Breast epithelium (tissue), 4 donors: ENCODE measurements at places on chromosomes 4 and X.

GRCh38 chr4:116389139-116389538, 696.2 kb downstream of the TRAM1L1 start:
- H3K27me3 ChIP-seq: no peaks in the 10 kb centered on the region
- no peak overlapping the region for H3K27ac ChIP-seq
- H3K4me3 ChIP-seq: no peak overlapping the region
- no peak for DNase-seq
- H3K36me3 ChIP-seq: no peaks in the 10 kb centered on the region
- no peaks in the 10 kb centered on the region for H3K4me1 ChIP-seq

- no peak for DNase-seq
- no peaks in the 10 kb centered on the region for H3K27me3 ChIP-seq
- H3K4me3 ChIP-seq: no peak overlapping the region
- H3K27ac ChIP-seq: no peak overlapping the region
- no peaks in the 10 kb centered on the region for H3K4me1 ChIP-seq
Measured at GRCh38 chr4:106679063-106679462, 310.5 kb upstream of the GIMD1 start.

GRCh38 chrX:40081679-40082068, 16.1 kb downstream of the BCOR start:
- H3K4me1 ChIP-seq: no peaks in the 10 kb centered on the region
- H3K36me3 ChIP-seq: no peaks in the 10 kb centered on the region
- peaks cover 69% of the 10 kb centered on the region for H3K27me3 ChIP-seq
- H3K27ac ChIP-seq: no peak overlapping the region
- H3K4me3 ChIP-seq: no peak overlapping the region

DNA sequence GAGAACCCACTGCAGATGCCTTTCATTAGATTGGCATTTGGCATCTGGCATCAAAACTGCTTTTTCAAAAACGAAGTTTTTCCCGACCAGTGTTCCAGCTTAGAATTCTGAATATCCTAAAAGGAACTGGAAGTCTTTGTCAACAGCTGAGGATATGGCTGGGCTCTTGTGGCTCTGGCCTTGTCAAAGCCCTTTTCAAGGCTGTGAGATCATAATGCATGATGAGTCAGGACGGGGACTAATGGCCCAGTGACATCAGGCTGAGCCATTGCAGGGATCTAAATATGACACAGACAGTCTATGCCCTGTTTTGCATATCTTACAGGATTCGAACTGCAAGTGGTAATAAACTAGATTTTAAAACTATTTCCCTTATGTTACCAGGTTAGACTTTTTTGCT, 306.4 kb downstream of the PTTG2 start:
- no peak overlapping the region for H3K4me3 ChIP-seq
- no peaks in the 10 kb centered on the region for H3K36me3 ChIP-seq
- H3K27me3 ChIP-seq: no peaks in the 10 kb centered on the region

GRCh38 chr4:37188100-37188499, 56.4 kb upstream of the NWD2 start:
- no peak overlapping the region for H3K4me3 ChIP-seq
- no peaks in the 10 kb centered on the region for H3K4me1 ChIP-seq
- DNase-seq: no peak
- H3K36me3 ChIP-seq: no peaks in the 10 kb centered on the region
- no peak overlapping the region for H3K27ac ChIP-seq

DNA sequence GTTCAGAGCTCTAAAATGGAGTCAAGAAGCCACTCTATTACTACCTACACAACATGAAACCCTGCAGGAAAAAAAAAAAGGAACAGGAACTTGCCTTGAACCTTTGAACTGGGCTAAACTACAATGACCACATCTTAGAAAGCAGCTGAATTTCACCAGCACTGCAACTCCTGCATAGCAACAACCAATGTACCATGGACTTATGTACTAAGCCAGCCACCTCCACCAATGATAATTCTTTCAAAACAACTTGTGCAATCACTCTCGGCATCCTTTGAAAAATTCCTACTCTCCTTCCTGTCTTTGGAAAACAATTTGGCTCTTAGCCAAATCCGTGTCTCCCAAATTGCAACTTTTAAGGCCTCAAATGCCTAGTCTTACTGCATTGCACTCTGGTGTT, 26.8 kb upstream of the FMR1 start:
- no peaks in the 10 kb centered on the region for H3K36me3 ChIP-seq
- no peak for DNase-seq
- H3K4me1 ChIP-seq: no peaks in the 10 kb centered on the region
- H3K27me3 ChIP-seq: no peaks in the 10 kb centered on the region

DNA sequence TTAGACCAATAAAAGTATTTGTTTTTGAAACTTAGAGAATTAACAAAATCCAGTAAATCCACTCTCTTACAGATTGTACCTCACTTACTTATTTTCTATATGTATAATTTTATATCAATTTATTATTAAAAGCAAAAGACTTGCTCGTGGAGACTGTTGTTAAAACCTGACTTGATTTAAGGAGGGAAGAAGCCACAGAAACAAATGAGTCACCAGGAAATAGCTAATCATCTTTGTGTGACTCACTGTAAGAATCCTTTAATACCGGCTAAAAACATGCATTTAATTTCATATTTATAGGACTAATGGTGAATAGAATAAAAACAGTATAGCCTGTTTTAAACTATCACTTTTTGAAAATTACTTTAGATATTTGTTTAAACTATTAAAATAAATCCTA, 29.9 kb upstream of the UBE2NL start:
- peaks cover 8% of the 10 kb centered on the region for H3K27me3 ChIP-seq
- no peak for DNase-seq
- H3K27ac ChIP-seq: no peak overlapping the region
- H3K36me3 ChIP-seq: no peaks in the 10 kb centered on the region

DNA sequence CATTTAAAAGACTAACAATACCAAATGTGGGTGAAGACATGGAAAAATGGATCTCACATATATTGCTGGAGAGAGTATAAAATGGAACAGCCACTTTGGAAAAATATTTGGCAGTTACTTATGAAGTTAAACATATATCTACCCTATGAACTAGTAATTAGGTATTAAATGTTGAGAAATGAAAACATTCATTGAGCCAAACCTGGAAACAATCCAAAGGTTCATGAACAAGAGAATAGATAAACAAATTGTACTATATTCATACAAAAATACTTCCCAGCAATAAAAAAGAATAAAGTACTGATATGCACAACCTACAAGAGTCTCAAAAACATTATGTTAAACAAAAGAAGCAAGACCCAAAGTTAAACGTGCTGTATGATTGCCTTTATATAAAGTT, 4.0 kb upstream of the EGF start:
- no peak overlapping the region for H3K4me3 ChIP-seq
- H3K27ac ChIP-seq: no peak overlapping the region
- no peak for DNase-seq
- H3K27me3 ChIP-seq: no peaks in the 10 kb centered on the region
- H3K36me3 ChIP-seq: no peaks in the 10 kb centered on the region

DNA sequence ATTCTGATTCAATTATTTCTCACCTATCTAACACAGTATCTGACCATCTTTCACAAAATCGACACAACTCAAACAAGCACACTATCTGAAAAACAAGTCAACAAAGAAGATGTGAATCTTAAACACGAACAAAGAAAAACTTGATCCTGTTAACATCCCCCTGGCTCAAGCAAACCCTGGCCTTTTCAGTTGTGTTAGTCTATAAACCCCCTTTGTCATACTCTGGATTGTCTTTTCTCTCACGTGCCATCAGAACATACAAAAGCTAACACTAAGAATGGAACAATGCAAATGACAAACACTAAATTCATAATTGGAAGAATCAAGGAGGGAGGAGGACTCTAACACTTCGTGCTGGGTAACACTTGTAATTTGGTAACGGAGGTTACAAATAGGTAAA, 168.7 kb downstream of the GASK1B start:
- DNase-seq: no peak
- no peaks in the 10 kb centered on the region for H3K4me1 ChIP-seq
- H3K27me3 ChIP-seq: no peaks in the 10 kb centered on the region
- H3K36me3 ChIP-seq: no peaks in the 10 kb centered on the region
- no peak overlapping the region for H3K4me3 ChIP-seq

- H3K36me3 ChIP-seq: no peaks in the 10 kb centered on the region
- no peak overlapping the region for H3K27ac ChIP-seq
- no peak for DNase-seq
- H3K4me1 ChIP-seq: no peaks in the 10 kb centered on the region
Measured at GRCh38 chr4:742742-743311, 37.2 kb downstream of the PCGF3 start.

- no peak for DNase-seq
- no peaks in the 10 kb centered on the region for H3K27me3 ChIP-seq
- no peak overlapping the region for H3K4me3 ChIP-seq
- peak overlapping the region; percentile 41 for H3K27ac ChIP-seq
- no peaks in the 10 kb centered on the region for H3K4me1 ChIP-seq
Measured at GRCh38 chr4:137310593-137311490, 221.5 kb downstream of the PCDH18 start.

DNA sequence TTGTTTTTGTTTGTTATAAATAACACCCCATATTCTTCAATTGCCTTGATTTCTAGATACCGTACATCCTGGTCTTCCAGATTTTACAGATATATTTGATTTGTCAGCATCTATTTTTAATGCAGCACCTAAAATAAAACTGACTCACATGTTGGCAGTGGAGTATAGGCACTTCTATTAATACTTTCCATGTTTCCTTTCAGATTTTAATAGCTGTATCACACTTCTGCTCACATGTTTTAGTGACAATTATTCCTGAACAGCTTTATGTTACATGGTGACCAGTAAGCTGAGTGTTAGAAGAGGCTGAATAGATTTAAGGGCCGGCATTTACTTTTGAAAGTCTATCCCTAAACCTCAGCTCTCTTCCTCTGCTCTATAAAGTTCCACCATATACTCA, 46.1 kb downstream of the C4orf46 start:
- no peaks in the 10 kb centered on the region for H3K27me3 ChIP-seq
- H3K4me3 ChIP-seq: no peak overlapping the region
- H3K4me1 ChIP-seq: no peaks in the 10 kb centered on the region
- H3K36me3 ChIP-seq: no peaks in the 10 kb centered on the region

- H3K36me3 ChIP-seq: no peaks in the 10 kb centered on the region
- no peaks in the 10 kb centered on the region for H3K4me1 ChIP-seq
- no peaks in the 10 kb centered on the region for H3K27me3 ChIP-seq
- no peak for DNase-seq
Measured at GRCh38 chr4:175253184-175253902, 335.2 kb downstream of the ADAM29 start.

DNA sequence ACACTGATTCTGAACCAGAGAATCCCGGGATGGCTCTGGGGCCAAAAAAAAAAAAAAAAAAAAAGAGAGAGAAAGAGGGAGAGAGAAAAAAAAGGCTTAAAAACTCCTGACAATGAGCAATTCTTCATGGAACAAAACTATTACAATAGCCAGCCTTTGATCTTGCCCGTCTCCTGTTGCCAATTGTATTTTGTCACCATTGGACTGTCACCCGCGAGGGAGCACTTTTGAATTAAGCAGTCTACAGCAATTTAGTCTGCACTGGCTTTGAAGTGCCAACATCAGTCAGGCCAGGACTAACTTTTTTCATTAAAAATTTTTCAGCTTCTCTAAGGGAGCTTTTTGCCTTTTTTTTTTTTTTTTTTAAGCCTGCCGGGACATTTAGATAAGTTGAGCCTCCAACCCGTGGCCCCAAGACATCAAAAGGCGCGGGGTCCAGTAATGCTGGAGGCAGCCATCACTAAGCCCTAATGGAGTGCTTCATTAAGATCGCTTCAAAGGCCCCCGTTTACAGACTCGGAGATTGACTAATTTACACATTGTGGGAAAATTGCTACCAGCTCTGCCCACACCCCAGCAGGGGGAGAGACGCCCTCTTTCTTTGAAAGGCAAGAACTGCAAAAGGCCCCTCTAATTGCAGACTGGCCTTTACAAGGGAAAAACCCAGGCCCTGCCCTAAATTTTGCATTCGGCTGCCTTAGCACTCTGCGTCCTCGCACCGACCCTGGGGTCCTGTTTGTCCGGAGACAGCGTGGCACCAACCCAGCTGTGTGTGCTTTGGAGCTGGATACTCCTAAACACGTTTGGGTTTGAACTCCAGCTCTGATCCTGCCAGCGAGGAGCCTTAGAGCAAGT, 98.1 kb upstream of the MSX1 start:
- no peak for DNase-seq
- no peaks in the 10 kb centered on the region for H3K4me1 ChIP-seq
- no peaks in the 10 kb centered on the region for H3K36me3 ChIP-seq
- H3K4me3 ChIP-seq: no peak overlapping the region
- no peak overlapping the region for H3K27ac ChIP-seq
- H3K27me3 ChIP-seq: no peaks in the 10 kb centered on the region

- peaks cover 3% of the 10 kb centered on the region for H3K4me1 ChIP-seq
- no peaks in the 10 kb centered on the region for H3K27me3 ChIP-seq
- H3K4me3 ChIP-seq: no peak overlapping the region
- no peak for DNase-seq
- H3K36me3 ChIP-seq: no peaks in the 10 kb centered on the region
Measured at GRCh38 chr4:140240237-140240636, 86.3 kb upstream of the MAML3 start.

DNA sequence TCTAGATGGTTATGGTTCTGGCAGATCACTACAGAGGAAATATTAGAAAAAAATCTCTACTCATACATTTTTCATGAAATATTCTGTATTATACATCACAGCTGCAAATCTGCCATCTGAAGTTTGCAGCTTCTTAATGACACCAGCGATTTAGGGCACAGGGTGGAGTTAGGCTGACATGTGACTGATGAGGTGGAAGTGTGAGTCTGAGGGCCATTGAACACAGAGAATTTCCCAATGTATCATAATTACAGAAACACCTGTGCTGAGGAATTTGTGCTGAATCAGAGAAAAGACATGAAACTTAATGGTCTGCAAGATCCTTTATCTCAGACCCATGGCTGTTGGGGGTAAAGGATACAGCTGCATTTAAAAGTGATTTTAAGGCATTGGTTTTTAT, 2025.6 kb upstream of the AGA start:
- H3K4me1 ChIP-seq: no peaks in the 10 kb centered on the region
- no peak for DNase-seq
- no peak overlapping the region for H3K27ac ChIP-seq

DNA sequence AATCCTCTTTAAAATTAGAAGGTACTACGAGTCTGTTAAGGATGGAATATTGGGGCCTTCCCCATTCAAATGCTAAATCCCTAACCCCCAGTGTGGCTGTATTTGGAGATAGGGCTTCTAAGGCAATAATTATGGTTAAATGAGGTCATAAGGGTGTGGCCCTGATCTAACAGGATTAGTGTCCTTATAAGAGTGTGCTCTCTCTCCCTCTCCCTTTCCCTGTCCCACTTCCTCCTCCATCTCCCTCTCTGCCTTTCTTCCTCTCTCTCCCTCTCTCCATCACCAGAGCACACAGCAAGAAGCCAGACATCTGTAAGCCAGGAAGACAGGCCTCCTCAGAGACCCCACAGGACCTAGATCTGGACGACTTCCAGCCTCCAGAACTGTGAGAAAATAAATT, 116.9 kb downstream of the COL25A1 start:
- H3K4me1 ChIP-seq: no peaks in the 10 kb centered on the region
- no peaks in the 10 kb centered on the region for H3K27me3 ChIP-seq
- no peak overlapping the region for H3K4me3 ChIP-seq
- no peak for DNase-seq
- no peaks in the 10 kb centered on the region for H3K36me3 ChIP-seq

DNA sequence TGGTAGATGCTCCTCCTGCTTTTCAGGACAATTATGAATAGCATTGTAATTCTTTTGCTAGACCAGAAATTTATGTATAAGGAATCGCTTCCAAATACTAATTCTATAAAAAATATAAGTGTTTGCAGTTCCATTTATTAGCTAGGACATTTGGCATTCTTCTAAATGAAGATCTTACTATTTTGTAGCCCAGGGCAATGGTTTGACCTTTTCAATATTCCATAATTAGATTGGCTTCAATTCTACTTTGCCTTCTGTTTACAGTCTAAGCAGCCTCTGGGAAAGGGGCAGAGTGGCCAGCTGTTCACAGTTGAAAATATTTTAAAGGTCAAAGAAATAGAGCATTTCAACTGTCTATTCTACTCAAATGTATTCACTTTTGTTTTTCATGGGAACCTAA, 912.1 kb upstream of the GRIA3 start:
- DNase-seq: no peak
- no peaks in the 10 kb centered on the region for H3K4me1 ChIP-seq
- H3K27ac ChIP-seq: no peak overlapping the region
